Muscle of leg (tissue), 16 donors: ENCODE measurements at places on chromosomes 7 and 10.

- DNase-seq: no peak
- no peak overlapping the region for H3K27ac ChIP-seq
- no peaks in the 10 kb centered on the region for H3K4me1 ChIP-seq
- H3K4me3 ChIP-seq: no peak overlapping the region
Measured at GRCh38 chr7:45181991-45182855, 24.6 kb downstream of the RAMP3 start.

GRCh38 chr10:132480356-132480755 is 57.2 kb upstream of the INPP5A start:
- no peaks in the 10 kb centered on the region for H3K36me3 ChIP-seq
- H3K4me1 ChIP-seq: peaks cover 44% of the 10 kb centered on the region
- DNase-seq: no peak
- peaks cover 4% of the 10 kb centered on the region for H3K27me3 ChIP-seq

DNA sequence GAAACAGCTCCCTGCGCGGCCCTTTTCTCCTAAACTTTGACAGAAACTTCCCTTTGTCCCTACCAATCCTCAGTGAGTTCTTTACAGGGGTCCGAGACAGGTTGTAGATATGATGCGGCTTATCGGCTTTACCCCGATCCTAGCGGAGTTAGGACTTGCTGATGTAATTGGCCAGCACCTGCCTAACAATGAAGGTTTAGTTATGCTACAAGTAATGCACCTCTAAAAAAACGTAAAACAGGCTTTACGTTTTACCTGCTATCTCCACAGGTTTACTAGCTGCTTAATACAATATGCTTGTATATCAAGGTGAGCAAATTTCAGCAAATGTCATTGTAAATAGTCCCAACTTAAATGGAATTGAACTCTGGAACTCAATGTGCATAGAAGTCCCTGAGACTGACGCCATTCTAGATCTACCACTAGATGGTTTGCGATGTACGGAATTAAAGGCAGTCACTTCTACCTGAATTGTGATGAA is 697 bp upstream of the SNX13 start:
- H3K36me3 ChIP-seq: no peaks in the 10 kb centered on the region
- peak overlapping the region; percentile 90 for H3K27ac ChIP-seq
- peak overlapping the region; percentile 66 for H3K4me3 ChIP-seq
- DNase-seq: peak; percentile 15
- H3K27me3 ChIP-seq: no peaks in the 10 kb centered on the region
- peaks cover 6% of the 10 kb centered on the region for H3K4me1 ChIP-seq

DNA sequence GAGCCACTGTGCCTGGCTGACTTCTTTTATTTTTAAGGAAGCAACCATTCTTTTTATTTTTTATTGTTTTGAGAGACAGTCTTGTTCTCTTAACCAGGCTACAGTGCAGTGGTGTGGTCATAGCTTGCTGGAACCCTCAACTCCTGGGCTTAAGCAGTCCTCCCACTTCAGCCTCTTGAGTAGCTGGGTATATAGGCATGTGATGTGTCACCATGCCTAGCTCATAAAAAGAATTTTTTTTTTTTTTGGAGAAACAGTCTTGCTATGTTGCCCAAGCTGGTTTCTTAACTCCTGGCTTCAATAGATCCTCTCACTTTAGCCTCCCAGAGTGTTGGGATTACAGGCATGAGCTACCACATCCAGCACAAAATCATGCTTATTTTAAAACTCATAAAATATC is 5.8 kb downstream of the MCU start:
- peaks cover 4% of the 10 kb centered on the region for H3K4me1 ChIP-seq
- H3K27ac ChIP-seq: no peak overlapping the region
- no peaks in the 10 kb centered on the region for H3K27me3 ChIP-seq
- H3K4me3 ChIP-seq: no peak overlapping the region
- H3K36me3 ChIP-seq: no peaks in the 10 kb centered on the region
- DNase-seq: no peak

DNA sequence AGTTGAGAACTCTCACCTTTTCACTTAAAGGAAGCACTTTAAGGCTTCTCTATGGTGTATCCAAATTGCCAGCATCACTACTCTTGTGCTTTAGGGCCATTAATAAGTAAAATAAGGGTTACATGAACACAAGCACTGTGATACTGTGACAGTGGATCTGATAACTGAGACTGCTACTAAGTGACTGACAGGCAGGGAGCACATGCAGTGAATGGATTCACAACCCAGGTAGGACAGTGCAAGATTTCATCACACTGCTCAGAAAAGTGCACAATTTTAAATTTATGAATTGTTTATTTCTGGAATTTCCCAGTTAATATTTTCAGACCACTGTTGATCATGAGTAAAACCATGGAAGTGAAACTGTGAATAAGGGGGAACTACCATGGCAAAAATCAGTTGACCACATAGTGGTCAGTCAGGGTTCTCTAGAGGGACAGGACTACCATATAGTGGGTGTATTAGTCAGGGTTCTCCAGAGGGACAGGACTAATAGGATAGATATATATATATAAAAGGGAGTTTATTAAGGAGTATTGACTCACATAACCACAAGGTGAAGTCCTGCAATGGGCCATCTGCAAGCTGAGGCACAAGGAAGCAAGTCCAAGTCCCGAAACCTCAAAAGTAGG is 20.9 kb upstream of the CYP51A1 start:
- no peaks in the 10 kb centered on the region for H3K4me1 ChIP-seq
- no peak overlapping the region for H3K27ac ChIP-seq
- no peaks in the 10 kb centered on the region for H3K27me3 ChIP-seq
- no peak for DNase-seq
- H3K36me3 ChIP-seq: no peaks in the 10 kb centered on the region

- no peaks in the 10 kb centered on the region for H3K27me3 ChIP-seq
- no peak overlapping the region for H3K27ac ChIP-seq
- no peak overlapping the region for H3K4me3 ChIP-seq
- H3K36me3 ChIP-seq: no peaks in the 10 kb centered on the region
- no peaks in the 10 kb centered on the region for H3K4me1 ChIP-seq
Measured at GRCh38 chr10:80720549-80720948, 182.8 kb downstream of the SH2D4B start.

- H3K27ac ChIP-seq: peak within 1 kb of the TSS; percentile 42
- DNase-seq: peak; percentile 66
- peak within 1 kb of the TSS; percentile 24 for H3K4me3 ChIP-seq
- H3K4me1 ChIP-seq: no peaks in the 10 kb centered on the region
- H3K36me3 ChIP-seq: no peaks in the 10 kb centered on the region
Measured at GRCh38 chr7:106865130-106866041, at the start of gene PIK3CG. Gene PIK3CG (plus strand): TSS chr7:106865282. CDS start chr7:106867562, 2,280 bp downstream.

- DNase-seq: peak; percentile 50
- H3K27me3 ChIP-seq: no peaks in the 10 kb centered on the region
- no peaks in the 10 kb centered on the region for H3K4me1 ChIP-seq
- no peak overlapping the region for H3K4me3 ChIP-seq
- peak overlapping the region; percentile 88 for H3K27ac ChIP-seq
Measured at GRCh38 chr7:107076781-107077698, 32.5 kb downstream of the PRKAR2B start.

GRCh38 chr7:91311839-91312238 is 47.6 kb downstream of the FZD1 start:
- no peaks in the 10 kb centered on the region for H3K36me3 ChIP-seq
- no peaks in the 10 kb centered on the region for H3K27me3 ChIP-seq
- H3K4me1 ChIP-seq: no peaks in the 10 kb centered on the region
- H3K4me3 ChIP-seq: no peak overlapping the region
- DNase-seq: no peak
- no peak overlapping the region for H3K27ac ChIP-seq

DNA sequence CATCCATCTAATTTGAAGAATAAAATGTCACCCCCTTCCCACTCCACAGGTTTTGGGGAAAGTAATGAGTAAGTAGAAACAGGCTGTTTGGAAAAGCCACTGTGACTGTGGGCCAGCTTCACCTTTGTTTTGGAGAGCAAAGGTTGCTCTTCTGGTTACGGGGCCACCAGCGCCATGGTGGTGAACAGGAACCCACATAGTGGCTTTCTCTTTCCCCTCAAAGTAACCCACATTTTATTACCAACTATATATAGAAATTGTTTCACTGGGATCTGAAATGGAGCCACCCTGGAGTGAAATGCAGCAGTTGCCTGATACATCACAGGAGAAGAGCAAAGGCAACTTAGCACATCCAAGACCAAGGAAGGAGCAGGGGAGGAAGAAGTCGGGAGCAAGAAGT is 112.3 kb upstream of the EFCAB10 start:
- no peaks in the 10 kb centered on the region for H3K27me3 ChIP-seq
- no peak overlapping the region for H3K4me3 ChIP-seq
- peaks cover 3% of the 10 kb centered on the region for H3K36me3 ChIP-seq
- DNase-seq: no peak
- no peak overlapping the region for H3K27ac ChIP-seq
- peaks cover 15% of the 10 kb centered on the region for H3K4me1 ChIP-seq

GRCh38 chr10:50508315-50509051 is 115.3 kb downstream of the SGMS1 start:
- no peaks in the 10 kb centered on the region for H3K36me3 ChIP-seq
- no peak overlapping the region for H3K4me3 ChIP-seq
- no peak for DNase-seq
- H3K27ac ChIP-seq: no peak overlapping the region

DNA sequence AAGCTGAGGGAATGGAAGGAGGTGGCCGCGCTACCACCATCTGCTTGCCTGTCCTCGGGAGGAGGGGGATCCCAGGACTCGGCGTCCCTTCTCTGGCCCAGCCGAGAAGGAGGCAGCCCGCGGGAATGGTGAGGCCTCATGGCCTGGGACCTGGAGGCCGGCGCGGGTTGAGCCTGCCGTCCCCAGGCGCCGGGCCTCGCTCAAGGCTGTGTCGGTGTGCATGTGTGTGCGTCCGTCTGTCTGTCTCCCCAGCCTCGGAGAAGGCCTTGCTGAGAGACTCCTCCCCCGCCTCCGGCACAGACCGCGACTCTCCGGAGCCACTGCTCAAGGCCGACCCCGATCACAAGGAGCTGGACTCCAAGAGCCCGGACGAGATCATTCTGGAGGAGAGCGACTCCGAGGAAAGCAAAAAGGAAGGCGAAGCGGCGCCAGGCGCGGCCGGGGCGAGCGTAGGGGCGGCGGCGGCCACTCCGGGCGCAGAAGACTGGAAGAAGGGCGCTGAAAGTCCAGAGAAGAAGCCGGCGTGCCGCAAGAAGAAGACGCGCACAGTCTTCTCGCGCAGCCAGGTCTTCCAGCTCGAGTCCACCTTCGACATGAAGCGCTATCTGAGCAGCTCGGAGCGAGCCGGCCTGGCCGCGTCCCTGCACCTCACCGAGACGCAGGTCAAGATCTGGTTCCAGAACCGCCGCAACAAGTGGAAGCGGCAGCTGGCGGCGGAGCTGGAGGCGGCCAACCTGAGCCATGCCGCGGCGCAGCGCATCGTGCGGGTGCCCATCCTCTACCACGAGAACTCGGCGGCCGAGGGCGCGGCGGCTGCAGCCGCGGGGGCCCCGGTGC is 1.3 kb downstream of the HMX3 start:
- DNase-seq: no peak
- H3K36me3 ChIP-seq: no peaks in the 10 kb centered on the region
- no peak overlapping the region for H3K4me3 ChIP-seq

DNA sequence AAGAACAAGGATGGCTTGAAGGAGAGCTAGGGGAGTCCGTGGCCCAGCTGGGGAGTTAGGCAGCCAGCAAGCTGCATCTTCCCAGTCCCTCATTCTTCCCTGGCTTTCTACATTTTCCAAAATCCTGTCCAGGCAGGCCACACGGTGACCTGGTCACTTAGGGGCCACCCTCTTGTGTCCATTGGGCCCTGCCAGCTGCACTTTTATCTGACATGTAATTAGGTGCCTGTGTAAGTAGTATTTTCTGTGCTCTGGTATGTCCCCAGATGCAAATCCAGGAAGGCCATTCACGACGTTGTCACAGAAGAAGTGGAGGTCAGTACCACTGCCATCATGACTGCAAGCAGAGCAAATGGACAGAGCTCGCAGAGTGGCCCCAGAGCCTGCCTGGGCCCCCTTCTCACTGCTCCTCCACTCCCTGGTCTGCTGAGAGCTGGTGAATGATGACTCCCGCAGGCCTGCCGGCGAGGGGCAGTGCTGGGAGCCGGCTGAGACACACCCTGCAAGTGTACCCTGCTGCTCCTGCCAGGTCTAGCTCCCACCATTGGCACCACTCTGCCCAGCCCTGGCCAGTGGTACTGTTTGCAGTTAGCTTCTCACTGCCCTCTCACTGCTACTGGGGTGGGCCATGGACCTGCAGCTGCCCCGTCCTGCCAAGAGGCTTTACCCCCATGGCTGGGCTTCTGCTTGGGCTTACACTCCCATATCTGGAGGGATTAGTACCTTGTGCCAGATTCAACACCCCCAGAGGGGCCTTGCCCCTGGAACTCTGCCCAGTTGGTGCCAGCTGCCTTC is 98.2 kb downstream of the GLRX3 start:
- H3K27ac ChIP-seq: no peak overlapping the region
- DNase-seq: no peak
- H3K4me3 ChIP-seq: no peak overlapping the region
- no peaks in the 10 kb centered on the region for H3K4me1 ChIP-seq
- H3K36me3 ChIP-seq: no peaks in the 10 kb centered on the region

DNA sequence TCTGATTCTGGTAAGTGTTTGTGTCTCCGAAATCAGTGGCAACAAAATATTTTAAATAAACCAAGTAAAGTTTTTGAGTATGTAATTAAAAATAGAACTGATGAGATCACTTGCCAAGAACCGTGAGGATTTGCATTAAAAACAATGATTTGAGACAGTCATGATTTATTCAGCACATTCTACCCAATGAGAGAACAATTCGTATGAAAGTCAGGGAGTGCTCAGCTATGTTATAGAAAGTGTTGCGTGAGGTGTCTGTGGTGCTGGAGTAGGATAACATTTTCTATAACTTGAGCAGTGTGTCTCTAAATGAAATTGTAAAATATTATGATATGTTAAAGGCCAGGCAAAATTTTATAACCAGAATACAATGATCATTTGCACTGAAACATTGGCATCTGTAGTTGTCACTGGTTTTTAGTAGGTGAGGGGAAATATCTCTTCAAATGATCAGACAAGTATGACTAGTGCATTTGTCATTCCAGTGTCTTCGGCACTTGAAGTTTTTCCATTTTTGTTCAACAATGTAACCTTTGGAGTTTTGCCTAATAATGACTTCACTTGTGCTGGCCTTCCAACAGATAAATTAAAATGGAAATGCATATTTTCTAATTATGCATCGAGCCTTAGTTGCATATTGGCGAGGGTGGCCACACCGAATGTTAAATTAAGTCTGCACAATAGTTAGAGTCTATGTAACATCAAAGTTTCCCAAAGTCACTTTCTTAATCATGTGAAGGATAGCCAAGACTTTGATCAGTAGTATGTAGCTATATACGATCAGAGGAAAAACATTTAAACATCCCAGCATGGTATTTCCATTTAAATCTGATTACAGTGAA is 335.9 kb downstream of the GFRA1 start:
- no peaks in the 10 kb centered on the region for H3K27me3 ChIP-seq
- H3K4me1 ChIP-seq: peaks cover 5% of the 10 kb centered on the region
- no peak overlapping the region for H3K4me3 ChIP-seq
- no peaks in the 10 kb centered on the region for H3K36me3 ChIP-seq

DNA sequence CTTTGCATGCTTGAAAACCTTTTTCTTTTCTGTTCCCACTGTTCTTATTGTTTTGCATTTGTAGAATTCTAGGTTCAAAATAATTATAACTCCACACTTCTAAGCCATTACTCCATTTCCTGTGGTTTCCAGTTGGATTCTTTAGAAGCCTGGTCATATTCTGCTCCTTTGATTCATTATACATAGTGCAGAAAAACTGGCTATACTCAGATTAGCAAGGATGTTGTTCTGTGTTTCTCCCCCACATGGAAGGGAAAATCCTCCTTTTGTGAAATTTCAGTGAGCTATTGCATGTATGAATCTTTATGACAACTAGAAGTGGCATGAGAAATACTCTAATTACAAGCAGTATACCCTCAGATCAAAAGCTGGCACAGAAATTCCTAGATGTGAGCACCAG is 79.5 kb downstream of the SLC13A1 start:
- H3K36me3 ChIP-seq: no peaks in the 10 kb centered on the region
- H3K4me3 ChIP-seq: no peak overlapping the region
- DNase-seq: no peak
- H3K27me3 ChIP-seq: no peaks in the 10 kb centered on the region
